ENCODE measurements at places on chromosomes 3 and 15.

DNA sequence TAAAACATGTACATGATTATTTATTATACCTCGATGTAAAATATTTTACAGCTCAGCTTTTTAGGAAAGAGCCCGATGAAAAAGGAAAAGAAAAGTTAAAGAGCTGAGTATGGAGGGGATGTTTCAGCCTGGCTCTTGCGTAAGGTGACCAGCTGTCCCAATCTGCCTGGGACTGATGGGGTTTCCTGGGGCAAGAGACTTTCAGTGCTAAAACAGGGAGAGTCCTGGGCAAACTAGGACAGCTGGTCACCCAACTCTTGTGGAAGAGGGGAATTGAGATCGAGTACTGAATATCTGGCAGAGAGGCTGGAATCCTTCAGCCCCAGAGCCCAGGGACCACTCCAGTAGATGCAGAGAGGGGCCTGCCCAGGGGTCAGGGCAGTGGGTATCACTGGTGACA, 21.0 kb downstream of the DUOX2 start:
- no peak for DNase-seq

- no peak for DNase-seq
Observed at GRCh38 chr3:12444582-12445471, 39.5 kb upstream of the TSEN2 start.

DNA sequence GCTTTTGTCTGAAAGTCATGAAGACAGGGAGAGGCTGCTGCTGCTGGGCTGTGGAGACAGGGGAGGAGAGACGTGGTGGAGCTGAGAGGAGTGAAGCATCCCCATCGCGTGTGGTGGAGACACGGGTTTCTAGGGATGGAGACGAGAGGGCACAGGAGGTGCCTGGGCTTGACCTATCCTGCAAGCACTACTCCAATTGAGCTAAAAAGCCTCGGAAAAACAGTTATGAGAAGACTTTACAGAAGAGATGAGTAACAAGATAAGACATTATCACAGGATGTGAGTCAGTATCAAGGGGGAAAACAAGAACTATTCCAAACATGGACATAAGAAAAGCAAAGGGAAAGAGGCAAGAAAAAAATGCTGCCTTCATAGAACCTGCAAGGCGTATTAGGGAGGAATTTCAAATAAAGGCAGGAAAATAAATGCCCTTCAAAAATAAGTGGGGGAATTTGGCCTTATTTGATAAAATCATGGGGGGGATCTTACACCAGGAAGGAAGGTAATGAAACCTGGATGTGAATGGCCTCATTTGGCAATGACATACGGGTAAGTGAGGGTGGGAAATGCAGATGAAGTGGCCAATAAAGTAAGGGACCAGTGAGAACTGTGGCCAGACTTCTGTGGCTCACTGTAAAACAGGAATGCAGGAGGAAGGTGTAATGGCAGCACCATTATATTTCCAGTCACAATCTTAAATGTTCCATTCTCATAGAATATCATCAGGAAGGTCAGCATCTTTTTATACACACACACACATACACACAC, 97.9 kb downstream of the PLD1 start:
- peak; percentile 5 for DNase-seq

GRCh38 chr15:39416258-39416657, 164.6 kb upstream of the THBS1 start:
- no peak for DNase-seq

- no peak for DNase-seq
Observed at GRCh38 chr3:123371859-123372685, 76.8 kb downstream of the ADCY5 start.

GRCh38 chr3:29441422-29441821, 160.6 kb downstream of the RBMS3 start:
- no peak for DNase-seq

DNA sequence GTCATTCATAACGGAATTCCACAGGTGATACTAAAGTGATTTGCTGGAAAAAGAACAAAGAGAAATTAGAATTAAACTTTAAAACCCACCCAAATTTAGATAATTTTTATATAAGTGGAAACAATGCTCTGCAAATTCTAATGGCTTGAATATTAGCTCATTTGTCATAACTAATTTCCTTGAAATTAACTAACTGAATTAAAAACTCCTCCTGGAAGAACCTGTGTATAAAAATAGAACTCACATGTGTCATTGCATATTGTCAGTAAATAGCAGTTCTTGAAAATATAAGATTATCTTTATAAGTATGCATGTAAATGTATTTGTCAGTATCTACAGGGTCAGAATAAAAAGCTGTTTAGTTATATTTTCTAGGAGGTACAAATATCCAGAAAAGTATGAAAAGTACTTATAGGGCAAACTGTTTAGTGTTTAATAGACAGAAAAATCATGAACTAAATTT, 16.3 kb downstream of the ZIC1 start:
- no peak for DNase-seq

DNA sequence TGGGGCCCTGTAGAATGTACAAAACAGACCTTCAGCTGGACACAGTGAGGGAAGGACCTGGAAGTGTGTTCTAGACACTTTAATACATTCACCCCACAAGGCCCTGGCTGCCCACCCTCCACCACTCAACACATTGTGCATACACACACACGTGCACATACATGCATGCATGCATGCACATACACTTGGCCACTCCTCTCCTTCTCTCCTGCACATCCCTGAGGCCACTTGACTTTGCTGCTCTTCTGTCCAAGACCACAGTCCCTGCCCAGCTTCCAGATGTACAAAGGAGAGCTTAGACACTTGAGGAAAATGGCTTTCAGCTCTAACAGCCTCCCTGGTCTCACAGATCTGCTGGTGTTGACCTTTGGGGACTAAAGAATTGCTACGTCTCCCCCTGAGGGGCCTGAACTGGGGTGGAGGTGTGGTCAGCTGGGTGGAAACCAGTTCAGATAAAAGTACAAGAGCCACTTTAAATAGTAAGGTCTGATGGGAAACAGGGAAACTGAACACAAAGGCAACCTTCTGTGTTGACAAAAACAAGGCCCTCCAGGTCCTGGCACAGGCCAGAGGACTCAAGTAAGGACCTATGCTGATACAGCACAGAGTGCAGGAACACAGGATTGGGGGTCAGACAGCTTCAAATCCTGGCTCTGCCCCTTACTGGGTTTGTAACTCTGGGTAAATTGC, 24.8 kb upstream of the NOX5 start:
- DNase-seq, result no peak

- DNase-seq, result peak; percentile 81
Observed at GRCh38 chr15:60221356-60221755, 176.4 kb downstream of the ANXA2 start.

DNA sequence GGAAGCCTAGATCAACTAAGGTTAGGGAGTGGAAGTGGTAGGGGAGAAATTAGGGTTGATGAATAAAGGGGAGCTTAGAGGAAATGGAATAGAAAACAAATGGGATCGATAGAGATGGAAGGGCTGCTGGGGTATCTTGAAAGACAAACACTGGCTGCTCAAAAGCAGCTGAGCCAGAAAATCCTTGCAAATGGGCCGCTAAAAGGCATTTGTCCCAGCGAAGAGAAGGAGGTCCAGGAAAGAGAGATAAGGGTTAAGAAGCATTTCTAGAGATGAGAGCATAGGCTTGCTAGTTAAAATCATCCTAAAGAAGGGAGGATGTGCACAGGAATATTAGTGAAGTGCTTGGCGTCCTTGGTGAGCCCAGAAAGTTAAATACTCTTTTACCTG, 258.0 kb upstream of the CBLB start:
- no peak for DNase-seq

DNA sequence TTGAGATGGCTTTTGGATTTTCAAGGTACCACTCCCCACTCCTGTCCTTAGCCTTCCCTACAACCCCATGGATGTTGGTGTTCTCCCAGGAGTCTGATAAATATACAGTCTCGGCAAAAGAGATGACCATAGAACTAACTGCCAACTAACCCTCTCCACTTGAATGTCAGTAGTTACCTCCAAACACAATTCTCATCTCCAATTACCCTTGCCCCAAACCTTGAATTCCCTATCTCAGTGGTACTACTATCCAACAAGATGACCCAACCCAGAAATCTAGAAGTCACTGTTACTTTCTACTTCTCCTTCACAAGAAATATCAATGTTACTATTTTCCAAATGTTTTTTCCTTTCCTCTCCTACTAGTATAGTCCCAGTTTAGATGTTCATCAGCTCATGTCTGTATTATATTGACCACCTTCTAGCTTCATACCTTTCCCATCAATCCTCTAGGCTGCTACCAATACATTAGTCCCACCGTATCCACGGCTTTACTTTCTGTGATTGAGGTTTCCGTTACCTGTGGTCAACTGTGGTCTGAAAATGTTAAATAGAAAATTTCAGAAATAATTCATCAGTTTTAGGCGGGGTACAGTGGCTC, 38.1 kb downstream of the PIGB start:
- no peak for DNase-seq

DNA sequence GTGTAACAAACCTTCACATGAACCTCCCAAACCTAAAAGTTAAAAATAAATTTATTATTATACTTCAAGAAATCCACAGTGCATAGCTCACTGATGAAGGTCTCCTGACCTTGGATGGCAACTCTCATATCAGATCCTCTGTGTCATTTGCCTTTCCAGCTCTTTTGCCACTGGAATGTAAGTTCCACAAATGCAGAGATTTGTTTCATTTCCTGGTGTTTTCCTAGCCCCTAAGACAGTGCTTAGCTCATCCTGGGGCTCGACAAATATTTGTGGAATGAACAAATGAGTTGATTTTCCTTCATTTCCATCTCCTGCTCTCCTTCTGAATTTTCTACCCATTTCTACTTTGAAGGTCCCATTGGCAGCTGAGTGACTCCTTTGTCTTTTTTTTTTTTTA, 56.0 kb downstream of the FRMD4B start:
- DNase-seq, result no peak

- no peak for DNase-seq
Observed at GRCh38 chr3:55935241-55935640, 448.1 kb upstream of the WNT5A start.

All from foreskin melanocyte (primary cell).